SK-N-MC (cell line): ENCODE measurements at places on chromosomes 7 and 10.

- no peak for DNase-seq
Observed at GRCh38 chr7:11539853-11540252, 292.1 kb downstream of the THSD7A start.

DNA sequence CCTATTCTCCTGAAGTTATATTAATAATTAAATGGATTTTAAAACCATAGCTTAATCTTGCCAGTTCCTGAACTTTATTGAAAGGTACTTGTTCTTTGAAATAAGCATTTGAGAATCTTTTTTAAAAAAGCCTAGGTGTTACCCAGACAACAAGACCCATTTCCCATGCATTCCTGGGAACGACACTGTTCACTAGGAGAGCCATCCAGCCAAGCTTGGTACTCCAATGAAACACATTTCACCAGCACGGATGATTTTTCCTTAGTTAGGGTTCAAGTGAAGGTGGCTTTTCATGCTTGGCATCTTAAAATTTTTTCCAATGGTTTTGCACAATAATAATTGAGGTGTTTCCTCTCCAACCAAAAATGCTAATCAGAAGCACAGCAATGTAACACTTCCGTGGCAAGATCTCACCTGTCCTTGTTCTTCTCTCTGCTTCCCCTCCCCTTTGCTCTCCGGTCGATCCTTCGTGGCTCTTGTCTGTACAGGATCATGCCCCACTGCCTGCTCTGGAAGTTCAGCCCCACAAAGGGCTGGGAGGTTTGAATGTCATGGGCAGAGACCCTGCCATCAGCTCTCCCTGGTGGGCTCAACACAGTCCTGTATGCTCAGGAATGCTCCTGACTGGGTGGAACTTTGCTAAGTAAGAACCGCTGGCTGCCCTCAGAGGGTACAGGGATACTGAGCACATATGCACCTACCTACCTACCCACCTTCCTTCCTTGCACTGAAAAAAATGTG, 69.7 kb upstream of the AQP1 start:
- no peak for DNase-seq

GRCh38 chr10:121556918-121557573, 41.2 kb downstream of the FGFR2 start:
- no peak for DNase-seq

DNA sequence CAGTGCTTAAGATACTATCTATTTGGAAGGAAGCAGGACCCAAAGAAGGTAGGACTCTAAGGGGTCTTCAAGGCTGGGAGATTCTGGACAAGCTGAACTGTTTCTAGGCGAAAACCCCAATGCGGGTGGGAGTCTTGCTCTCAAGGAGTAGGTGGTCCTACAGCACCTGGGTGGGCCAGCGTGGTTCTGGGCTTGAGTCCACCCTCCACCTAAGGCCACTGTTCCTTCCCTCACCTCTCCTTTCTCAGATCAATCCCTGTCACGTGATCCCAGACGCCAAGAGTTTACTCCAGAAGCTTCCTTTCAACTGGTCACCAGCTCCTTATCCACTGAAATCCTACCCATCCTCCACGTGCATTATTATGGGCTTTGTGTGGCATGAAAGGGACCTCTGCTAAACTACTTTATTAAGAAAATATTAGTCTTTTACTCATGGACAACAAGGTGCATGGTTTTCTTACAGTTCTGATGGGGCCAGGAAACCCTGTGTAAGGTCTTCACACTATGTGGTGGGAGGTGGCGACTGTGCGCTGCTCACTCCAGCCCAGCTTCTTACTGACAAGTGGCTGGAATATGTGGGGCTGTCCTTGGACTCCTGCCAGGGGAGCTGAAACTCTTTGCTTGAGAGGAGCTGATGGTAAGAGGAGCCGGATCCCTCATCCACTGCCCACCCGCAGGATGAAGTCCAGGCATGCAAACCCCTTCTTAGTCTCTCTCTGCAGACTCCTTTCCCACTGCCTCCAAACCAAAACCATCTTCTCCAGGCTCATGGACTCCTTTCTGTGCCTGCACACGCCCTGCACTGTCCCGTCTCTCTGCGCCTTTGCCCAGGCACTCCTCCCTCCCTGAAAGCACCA, 1.6 kb downstream of the ZNF746 start:
- no peak for DNase-seq

GRCh38 chr7:137647905-137648565, 198.7 kb downstream of the DGKI start:
- DNase-seq, result no peak

DNA sequence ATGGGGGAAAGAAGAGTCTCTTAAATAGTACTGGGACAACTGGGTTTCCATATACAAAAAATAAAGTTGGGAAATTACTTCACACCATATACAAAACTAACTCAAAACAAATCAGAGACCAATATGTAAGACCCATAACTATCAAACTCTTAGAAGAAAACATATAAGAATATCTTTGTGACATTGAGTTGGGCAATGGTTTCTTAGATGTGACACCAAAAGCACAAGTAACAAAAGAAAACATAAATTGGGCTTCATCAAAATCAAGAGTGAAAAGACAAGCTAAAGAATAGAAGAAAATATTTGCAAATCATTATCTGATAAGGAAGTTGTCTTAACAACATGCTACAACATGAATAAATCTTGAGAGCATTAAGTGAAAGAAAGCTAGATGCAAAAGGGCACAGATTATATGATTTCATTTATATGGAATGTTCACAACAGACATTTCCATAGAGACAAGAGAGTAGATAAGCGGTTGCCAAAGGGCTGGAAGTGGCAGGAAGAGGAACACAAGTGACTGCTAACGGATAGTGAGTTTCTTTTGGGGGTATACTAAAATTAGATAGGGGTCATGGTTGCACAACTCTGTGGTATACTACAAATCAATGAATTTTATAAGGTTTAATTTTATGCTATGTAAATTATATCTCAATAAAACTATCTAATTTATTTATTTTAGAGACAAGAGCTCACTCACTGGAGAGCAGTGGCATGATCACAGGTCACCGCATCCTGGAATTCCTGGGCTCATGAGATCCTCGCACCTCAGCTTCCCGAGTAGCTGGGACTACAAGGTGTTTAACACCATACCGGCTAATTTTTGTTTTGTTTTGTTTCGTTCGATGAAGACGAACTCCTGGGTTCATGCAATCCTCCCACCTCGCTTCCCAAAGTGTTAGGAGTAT, 35.4 kb downstream of the JMJD1C start:
- DNase-seq, result no peak

- no peak for DNase-seq
Observed at GRCh38 chr10:19847321-19847720, 31.1 kb downstream of the PLXDC2 start.

DNA sequence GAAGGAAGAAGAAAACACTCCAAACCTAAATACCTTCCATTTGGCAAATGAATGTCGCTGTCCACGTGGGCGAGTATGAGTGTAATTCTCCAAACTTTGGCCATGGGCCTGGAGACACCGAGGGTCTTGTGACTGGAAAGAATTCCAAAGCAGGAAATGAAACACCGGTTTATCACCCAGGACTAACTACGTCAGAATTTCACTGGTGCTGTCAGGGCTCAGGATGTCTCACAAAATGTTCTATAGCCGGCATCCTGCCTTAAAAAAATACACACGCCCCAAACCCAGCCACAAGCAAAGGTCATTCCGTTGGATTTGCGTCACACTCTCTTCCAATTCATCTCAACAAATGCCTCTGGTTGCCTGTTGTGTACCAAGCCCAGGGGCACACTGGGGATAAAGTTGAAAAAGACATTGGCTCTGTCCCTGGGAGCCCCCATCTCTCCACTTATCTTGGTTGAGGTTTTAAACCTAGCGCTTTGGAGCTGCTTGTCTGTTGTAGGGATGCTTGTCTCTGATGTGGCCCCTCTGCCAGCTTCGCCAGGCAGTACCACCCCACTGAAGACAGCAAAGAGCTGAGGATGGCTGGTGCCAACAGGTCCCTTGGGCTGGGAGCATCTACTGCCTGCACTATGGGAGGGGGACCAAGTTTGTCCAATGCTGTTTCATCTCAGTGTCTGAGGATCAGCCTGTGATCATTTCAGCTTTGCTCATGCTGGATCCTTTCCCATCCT, 31.2 kb downstream of the GSTO2 start:
- no peak for DNase-seq

DNA sequence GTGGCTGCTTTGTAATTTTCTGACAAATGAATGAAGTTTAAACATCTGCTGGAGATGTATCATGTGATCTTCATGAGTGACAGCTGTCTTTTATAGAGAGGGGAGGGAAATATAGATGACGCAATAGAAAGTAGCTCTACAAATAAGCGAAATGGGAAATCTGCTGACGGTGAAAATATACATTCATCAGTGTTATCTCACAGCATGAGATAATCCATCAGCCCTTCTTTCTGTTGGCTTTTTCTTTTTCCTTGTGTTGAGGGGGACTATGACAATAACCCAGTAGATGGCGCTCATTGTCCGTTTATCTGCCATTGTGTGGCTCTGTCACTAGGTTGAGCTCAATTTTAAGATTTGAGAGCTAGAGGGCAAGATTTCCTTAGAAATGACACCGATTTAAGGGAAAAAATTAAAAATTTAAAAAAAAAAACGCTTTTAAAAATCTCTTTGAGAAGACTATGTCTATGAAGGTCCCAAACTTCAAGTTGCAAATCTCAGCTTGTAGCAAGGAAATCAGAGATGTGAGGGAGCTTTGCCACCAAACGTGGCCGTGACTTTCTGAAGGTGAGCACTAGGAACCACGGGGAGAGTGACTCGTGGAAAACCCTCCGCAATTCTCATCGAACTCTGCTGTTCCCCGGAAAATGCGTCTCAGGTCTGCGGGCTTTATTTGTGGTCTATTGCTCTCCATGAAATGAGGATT, 114.6 kb upstream of the SFMBT2 start:
- peak; percentile 48 for DNase-seq

GRCh38 chr7:66099232-66099550, 15.5 kb upstream of the CRCP start:
- no peak for DNase-seq

- no peak for DNase-seq
Observed at GRCh38 chr10:133221331-133221730, 8.7 kb upstream of the UTF1 start.

DNA sequence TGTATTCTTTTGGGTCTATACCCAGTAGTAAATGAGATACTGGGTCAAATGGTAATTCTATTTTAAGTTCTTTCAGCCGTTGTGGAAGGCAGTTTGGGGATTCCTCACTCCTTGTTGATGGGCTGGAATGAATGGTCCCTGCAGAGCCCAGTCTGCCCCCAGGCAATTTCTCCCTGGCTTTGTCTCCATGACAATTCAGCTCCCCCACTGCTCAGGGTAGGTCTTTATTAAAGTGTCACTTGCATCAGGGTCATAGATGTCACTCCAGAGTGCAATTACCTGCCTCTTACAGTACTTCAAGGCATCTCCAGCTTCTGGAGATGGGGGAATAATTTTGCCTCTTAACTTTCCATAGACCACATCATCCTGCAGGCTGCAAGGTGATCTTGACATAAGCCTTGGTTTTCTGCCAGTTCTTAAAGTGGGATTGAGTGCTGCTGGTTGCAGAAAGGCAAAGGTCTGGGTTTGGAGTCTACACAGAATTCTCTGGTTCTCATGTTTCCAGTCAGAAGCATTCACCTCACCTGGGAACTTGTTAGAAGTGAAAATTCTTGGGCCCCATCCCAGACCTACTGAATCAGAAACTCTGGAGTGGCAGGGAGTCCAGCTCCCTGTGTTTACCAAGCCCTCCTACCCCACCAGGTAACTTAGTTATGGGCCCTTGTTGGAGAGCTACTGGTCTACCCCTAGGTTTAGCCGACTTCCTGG, 442.4 kb downstream of the GALNT17 start:
- DNase-seq, result no peak

DNA sequence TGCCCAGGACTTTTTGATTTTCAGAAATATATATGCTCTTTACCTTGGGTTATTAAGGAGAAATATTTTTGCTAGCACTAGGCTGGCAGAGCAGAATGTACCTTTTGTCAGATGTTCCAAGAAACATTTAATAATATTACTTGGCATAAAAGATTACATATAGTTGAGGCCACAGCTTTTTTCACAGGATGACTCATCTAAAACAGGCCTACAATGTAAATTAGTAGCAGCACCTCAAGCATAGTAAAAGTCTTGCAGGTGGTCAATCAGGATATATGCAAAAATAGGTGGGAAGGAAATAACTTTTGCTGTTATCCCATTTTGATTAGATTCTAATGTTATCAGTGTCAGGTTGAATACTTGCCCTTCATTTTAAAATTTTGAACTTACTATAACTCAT, 14.9 kb upstream of the ITGB1 start:
- DNase-seq, result no peak

- no peak for DNase-seq
Observed at GRCh38 chr7:99579956-99580777, 17.9 kb upstream of the TMEM225B start.

DNA sequence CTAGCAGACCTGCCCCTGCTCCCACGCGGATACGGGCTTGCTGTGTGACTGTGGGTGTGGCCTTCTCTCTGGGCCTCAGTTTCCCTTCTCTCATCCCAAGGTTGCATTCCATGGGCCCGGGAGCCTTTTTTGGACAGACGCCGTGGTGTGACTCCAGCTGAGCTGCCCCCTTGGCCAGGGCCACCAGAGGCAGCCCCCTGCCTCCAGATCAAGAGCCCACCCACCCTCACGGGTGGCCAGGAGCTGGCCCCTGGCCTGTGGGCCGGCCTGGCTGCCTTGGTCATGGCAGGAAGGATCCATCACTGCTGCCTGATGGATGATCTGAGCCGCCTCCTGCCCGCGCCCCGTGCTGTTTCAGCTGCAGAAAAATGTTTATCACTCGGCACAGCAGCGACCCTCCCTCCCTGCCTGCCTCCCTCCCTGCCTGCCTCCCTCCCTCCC, 27.8 kb upstream of the ELFN1 start:
- no peak for DNase-seq

- DNase-seq, result no peak
Observed at GRCh38 chr7:113608782-113609181, 310.0 kb downstream of the PPP1R3A start.

- no peak for DNase-seq
Observed at GRCh38 chr7:139776486-139777132, 1.2 kb downstream of the HIPK2 start.

- DNase-seq, result no peak
Observed at GRCh38 chr7:47471358-47471703, 110.6 kb downstream of the TNS3 start.

- DNase-seq, result no peak
Observed at GRCh38 chr10:792083-792791, 102.8 kb upstream of the DIP2C start.

DNA sequence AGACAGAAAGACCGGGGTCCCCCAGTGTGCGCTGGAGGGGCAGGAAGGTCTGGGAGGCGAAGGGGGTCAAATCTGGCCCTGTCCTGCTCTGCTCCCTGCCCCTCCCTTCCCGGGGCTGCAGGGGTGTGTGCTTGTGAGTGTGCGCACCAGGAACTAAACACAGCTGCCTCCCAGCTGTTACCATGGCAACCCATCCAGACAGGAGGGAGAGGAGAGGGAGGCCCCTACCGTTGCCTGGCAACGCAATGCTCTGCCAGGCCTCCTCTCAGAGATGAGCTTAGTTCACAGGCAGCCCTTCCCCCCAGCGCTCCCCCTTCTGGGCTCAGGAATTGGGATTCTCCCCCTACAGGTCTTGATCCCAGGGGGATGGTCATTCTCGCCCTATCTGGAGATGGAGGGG, 6.1 kb downstream of the NYAP1 start:
- DNase-seq, result peak; percentile 91

- no peak for DNase-seq
Observed at GRCh38 chr10:52635651-52636050, 136.9 kb downstream of the MBL2 start.

- no peak for DNase-seq
Observed at GRCh38 chr10:44761076-44761475, 150.1 kb upstream of the TMEM72 start.
